ENCODE measurements at places on chromosomes 5 and 9.

DNA sequence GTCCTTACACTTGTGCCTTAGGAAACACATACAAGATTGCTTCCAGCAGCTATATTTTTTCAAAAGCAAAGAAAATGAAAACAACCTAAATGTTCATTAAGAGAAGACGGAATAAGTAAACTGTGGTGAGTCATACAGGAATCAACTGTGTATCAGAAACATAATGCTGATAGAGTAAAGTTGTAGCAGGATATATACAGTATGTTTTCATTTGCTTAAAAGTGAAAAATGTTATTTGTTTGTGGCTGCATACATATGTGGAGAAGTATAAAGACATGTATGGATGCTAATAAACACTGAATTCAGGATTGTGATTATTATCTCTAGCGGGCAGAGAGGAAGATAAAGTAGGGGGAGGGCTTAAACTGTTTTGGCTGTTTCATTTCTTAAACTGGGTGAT is 8.3 kb downstream of the DCTN4 start:
- no peak for DNase-seq

GRCh38 chr9:119559056-119559455 is 189.8 kb upstream of the BRINP1 start:
- DNase-seq = no peak

DNA sequence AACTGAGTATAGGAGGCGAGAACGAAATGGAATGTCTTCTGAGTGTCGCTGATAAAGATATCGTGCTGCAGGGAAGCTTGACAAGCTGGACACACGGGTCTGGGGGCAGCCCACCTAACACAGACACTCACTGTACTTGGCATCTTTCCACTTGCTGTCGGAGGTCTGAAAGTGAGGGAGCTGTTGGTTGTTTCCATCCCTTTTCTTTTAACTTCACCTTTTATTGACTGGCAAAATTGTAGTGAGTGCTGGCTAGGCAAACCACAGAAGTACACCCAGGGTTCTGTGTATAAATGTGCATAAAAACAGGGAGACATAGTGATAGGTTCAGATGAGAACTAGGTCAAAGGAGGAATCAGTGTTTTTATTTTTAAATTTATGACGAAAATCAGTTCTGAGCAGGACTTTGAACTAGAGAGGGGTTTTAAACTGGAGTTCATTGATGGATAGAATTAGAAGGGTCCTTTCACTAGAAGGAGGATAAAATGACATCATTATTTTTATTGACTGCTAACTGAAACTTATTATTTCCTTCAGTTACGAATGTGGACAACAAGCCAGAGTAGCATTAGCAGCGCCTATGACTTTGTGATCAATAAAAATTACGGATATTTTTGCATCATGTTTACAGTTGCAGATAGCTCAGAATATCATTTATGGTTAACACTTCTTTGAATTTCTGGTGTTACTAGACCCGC is 817 bp downstream of the GAPVD1 start:
- DNase-seq = peak; percentile 24

GRCh38 chr5:103624675-103625074 is 62.1 kb upstream of the NUDT12 start:
- peak; percentile 10 for DNase-seq

DNA sequence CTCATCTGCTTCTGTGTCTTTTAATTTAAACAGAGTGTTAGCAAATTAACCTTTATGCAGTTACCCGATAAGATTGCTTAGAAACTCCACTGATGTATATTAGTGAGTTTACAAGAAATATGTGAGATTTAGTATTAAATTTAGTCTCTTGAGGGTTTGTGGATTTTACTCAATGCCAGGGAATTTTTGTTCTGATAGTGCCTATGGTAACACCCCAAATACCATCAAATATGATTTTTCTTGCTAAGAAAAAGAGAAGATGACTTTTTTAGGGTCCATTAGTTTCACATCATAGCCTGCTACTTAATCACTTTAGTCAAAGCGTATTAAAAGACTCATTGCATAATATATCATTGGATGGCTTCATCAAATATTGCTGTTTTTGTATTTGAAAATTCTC is 224.9 kb downstream of the PCSK5 start:
- no peak for DNase-seq

- DNase-seq = no peak
Measured at GRCh38 chr9:95074632-95075031, 242.9 kb downstream of the FANCC start.

DNA sequence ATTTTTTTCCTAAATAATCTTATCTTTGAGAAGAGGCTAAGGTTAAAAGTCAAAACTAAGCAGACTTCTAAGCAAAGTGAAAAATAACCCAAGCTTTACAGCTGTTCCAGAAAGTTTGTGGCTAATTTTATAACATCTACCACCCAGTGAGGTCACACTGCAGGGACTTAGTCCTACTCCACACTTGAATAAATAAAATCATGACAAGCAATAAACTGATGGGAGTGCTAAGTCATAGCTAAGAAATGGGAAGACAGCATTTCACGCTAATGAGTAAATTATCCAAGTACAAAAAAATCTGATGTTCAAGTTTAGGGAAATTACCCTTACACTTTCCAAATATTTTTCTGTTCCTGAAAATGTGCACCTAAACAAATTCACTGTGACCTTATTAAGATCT is 47.7 kb downstream of the ZNF608 start:
- no peak for DNase-seq

- no peak for DNase-seq
Measured at GRCh38 chr9:91053824-91054223, 252.2 kb downstream of the SYK start.

DNA sequence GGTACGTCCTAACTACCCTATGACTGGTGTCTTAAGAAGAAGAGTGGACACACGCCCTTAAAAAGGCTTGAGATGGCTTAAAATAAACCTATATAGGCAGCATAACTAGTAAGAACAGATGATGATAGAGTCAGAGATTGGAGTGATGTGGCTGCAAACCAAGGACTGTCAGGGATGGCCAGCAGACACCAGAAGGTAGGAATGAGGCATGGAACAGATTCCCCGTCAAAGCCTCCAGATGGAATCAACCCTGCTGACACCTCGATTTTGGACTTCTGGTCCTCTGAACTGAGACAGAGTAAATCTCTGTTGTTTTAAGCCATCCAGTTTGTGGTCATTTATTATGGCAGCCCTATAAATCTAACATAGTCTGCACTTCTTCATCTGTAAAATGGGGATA is 7.4 kb downstream of the TMOD1 start:
- DNase-seq = no peak

DNA sequence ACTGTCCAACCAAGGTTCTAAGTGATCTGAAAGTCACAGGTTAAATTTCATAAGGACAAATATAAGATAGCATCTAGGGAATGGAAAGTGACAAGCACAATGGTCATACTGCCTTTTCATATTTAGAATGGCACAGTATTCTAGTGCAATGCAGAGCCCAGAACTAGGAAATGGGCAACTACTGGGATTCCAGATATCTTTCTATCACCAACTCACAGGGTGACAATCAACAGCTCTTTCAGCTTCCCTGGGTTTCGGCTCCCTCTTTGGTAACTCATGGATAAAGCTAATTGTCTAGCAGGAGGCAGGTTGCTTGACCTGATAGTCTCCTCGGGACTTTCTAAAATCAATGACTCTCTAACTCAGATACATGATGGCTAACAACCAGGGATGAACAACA is 60.4 kb downstream of the NR3C1 start:
- DNase-seq = no peak

- DNase-seq = no peak
Measured at GRCh38 chr9:137188086-137188489, 272 bp downstream of the ANAPC2 start.

- DNase-seq = no peak
Measured at GRCh38 chr9:81566074-81566698, 123.2 kb downstream of the TLE1 start.

DNA sequence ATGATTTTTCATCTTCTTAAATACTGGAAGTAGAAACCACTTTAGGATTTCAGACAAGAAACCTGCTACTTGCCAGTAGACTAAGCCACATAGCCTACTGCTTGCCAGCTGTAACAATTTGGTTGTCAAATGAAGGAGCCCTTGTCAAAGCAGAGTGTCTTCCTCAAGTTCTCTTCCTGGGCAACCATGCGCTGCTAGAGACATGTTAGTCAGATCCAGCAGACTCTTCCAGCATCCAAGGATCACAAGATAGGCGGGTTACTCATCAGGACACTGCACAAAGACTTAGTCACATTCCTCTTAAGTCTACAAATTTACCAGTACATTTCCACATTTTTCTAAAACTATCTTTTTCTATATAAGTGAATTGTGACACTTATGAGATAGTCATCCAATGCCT is 24.4 kb downstream of the SKIC3 start:
- DNase-seq = peak; percentile 84

DNA sequence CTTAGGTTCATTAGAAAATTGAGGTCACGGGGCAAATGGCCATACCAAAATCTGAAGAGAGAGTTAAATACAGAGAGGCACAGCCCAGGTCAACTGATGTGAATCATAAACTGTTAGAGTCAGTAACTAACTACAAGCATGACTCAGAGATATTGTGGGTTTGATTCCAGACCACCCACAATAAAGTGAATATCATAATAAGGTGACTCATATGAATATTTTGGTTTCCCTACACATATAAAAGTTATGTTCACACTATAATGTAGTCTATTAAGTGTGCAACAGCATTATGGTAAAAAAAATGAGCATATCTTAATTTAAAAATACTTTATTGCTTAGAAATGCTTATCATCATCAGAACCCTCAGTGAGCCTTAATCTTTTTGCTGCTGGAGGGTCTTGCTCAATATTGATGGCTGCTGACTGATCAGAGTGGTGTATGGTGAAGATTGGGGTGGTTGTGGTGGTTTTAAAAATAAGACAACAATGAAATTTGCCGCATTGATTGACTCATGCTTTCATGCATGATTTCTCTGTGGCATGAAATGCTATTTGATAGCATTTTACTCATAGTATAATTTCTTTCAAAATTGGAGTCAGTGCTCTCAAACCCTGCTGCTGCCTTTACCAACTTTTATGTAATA is 53.1 kb upstream of the EDIL3 start:
- DNase-seq = peak; percentile 80

DNA sequence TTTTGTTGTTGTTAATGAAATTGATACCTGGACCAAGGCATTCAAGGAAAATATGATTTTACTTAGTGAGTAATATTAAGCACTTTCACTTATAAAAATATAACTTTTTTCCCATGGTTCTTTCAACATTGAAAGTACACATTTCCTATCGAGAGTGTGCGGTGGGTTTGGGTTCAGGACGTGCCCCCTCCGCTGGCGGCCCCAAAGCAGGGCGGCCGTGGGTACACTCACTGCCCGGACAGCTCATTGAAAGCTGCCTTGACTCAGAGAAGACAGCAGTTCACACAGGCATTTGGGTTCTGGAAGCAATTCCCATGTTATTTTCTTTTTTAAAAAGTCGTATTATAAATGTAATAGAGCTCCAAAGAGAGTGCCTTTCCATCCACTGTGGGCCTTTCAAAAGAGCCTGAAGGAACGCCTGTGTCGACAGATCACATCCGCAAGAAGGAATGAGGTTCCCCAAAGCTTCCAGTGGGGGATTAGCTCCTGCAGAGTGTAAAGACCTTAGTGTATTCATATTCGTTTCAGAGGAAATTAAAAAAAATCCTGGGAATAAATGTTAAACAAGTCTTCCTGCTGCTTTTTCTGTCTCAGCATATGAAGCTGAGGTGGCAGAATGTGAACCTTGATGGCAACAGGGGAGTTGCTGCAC is 74.3 kb downstream of the PRDM6 start:
- DNase-seq = no peak

- no peak for DNase-seq
Measured at GRCh38 chr9:126459546-126459945, 132.9 kb downstream of the MVB12B start.

- DNase-seq = no peak
Measured at GRCh38 chr9:16064771-16065170, 511.9 kb downstream of the CCDC171 start.

DNA sequence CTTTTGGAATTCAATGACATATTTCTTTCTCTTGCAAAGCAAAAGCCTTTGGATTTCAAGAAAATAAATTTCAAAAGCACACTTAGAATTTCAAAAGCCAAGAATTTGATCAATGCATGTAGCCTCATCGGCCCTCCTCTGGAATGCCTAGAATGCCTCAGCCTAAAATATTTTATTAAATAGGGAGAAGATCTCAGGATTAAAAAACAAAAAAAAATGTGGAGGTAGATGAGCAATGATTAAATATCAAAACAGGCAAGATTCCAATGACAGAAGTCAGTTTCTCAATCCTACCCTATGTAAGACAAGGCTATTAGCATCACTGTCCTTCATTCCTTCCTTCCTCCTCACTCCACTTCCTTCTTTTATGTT is 169.0 kb downstream of the CDH6 start:
- DNase-seq = no peak

GRCh38 chr9:99582814-99583213 is 238.9 kb upstream of the NR4A3 start:
- DNase-seq = no peak

GRCh38 chr5:113068559-113068958 is 92.0 kb downstream of the DCP2 start:
- no peak for DNase-seq

DNA sequence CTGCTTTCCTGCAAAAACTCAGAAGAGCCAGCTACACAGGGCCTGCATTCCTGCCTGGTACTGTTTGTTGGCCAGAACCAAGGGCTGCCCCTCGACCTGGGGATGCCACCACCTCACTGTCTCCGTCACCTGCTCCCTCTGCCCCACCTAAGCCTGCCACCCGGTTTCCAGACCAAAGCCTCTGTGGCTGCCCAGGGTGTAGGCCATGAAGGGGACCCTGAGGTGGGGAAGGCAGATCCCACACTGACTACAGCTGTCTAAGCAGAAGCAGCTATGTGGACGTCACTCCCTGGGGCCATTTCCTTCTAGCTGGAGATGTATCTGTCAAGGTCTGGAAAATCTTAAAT is 35.8 kb downstream of the RASGEF1C start:
- no peak for DNase-seq

DNA sequence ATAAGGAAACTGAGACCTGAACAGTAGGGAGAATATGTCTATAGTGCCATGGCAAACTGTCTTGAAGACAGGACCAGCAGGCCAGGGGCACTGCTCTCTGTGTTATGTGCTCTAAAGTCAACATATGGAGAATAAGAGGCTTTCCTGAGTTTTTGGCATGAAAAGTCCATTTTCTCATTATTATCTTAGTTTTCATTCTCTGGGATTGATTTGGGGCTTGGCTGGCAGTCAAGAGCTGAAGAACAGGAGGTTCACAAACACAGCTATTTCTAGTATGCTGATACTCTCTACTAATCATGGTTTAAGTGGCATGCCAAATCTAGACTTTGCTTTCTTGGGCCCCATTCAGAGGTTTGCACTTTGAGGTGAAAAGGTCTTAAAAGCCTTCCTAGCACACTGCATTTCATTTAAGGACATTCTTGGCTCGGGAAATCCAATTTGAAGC is 404.4 kb downstream of the ZNF608 start:
- DNase-seq = peak; percentile 9
